ENCODE measurements at places on chromosomes 5 and 9.

GRCh38 chr9:68603371-68603770 lies 62.7 kb upstream of the TMEM252 start:
- DNase-seq = no peak

GRCh38 chr5:40560474-40561110 lies 119.1 kb upstream of the PTGER4 start:
- DNase-seq = no peak

DNA sequence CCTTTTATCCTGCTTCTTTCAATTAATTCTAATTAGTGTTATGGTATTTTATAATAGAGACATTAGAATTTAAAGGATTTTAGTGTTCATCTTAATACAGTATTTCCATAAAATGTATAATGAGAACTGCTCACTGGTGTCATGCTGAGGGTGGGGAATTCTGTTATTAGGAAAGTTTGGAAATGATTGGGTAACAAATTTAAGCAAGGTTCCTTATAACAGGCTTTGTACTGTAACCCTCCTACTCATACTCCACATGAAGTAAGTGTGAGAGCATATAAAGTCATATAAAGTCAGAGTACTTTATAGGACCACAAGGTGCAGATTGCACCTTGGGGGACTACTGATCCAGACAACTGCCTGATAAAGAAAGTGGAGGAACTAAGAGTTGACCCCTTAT lies 42.2 kb downstream of the SV2C start:
- no peak for DNase-seq

DNA sequence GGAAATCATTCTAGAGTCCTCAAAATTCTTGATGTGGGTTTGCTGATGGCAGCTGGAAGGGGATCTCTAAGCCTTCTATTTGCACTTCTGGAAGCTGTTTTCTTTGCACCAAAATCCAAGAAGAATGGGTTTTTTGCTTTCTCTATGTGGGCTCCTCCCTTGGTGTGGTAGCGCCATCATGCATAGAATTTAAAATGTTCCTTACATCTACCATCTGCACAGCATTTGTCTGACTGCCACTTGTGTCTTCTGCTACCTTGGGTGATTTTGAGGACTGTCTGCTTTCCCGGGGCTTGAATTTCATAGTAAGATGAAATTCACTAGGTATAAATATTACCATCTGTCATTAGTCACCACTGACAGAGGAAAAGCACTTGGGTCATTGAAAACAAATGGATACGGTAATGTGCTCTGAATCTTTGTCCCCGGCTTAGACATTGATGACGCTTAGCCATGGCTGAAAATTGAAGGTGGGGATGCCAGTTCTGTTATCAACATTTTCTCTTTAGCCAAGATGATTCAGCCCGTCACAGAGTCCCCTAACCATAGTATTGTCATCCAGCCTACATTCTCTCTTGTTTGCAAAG lies 30.0 kb downstream of the SNX30 start:
- no peak for DNase-seq

DNA sequence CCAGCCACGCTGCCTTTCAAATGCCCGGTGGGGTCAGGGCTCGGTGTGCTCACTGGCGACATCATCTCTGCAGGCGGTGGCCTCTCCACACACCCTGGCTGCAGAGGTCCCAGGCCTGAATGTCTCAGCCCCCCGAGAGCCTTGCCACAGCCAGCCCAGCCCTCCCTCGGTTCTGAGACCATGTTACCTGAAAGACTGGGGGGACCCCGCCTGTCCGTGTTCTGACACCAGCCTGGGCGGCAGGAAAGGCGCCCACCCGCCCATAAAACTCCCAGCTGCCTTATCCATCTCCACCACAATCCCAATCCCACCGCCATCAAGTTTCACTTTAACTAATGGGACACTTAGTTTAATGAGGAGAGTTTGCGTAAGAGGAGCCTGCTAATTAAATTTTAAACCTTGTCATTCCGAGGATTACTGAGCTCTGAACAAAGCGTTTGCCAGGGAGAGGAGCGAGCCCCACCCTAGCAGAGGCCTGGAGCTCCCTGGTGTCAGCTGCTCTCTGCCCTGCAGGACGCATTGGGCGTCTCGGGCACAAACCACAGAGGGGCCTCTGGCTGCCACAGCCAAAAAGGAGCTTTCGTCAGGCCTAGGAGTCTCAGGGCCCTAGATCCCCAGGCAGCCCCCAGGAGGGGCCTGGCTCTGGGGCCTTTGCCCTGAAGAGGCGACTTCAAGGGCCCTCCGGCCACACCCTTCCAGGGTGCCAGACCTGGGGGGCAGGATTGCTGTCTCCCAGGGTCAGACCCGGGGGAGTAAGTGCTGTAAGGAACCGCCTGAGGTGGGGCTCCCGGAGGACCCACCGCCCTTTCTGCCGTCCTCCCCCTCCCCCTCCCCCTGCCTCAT lies 15.3 kb downstream of the LHX3 start:
- no peak for DNase-seq
